ENCODE measurements at places on chromosomes 3 and 15. TPM values are rescaled to one million over a fixed set of nuclear protein-coding genes. Genes with fewer than 3 reads are reported as not detected.

GRCh38 chr3:56302417-56302816 lies 165.8 kb downstream of the ERC2 start:
- DNase-seq = peak; percentile 11

- DNase-seq = no peak
These were observed 193.9 kb downstream of the ADAMTS17 start for GRCh38 chr15:100147828-100148227.

PTPN9 gene
- polyA plus RNA-seq = 37.2 TPM

GRCh38 chr3:65988411-65989180 lies 50.1 kb downstream of the MAGI1 start:
- no peak for DNase-seq

RYR3 gene
- not detected for polyA plus RNA-seq
